ENCODE measurements at places on chromosomes 11 and 22.
A peak's percentile ranks its signal among the peaks of the same experiment; 100 is the strongest.

GRCh38 chr11:41431784-41432183, 27.7 kb downstream of the LRRC4C start:
- DNase-seq = no peak

GRCh38 chr11:2908130-2908529, 21.1 kb downstream of the PHLDA2 start:
- DNase-seq = no peak

DNA sequence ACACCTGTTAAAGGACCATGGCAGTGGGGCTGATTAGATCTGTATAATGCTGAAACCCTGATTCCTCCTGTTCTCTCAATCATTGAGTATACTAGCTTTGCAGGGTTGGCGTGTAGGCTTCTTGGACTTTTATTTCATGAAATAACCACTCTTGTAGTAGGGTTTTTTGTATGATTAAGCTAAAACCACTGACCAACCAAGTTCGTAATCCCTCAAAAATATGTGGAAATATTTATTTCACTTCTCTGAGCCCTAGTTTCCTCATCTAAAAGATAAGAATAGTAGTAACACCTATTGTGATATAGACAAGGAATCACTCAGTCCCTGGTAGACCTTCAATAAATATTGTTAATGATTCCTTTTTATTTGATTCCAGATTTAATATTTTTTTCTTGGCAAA, 4.2 kb downstream of the API5 start:
- DNase-seq = peak; percentile 37

GRCh38 chr11:121540627-121541026, 87.9 kb upstream of the SORL1-AS1 start:
- DNase-seq = no peak

GRCh38 chr11:57940044-57940756, 83.5 kb upstream of the OR9Q1 start:
- DNase-seq = no peak

GRCh38 chr11:27934830-27935145, 173.2 kb downstream of the KIF18A start:
- no peak for DNase-seq

- DNase-seq = no peak
These were observed 7.4 kb downstream of the ACAT1 start for GRCh38 chr11:108128772-108129171.

- peak; percentile 39 for DNase-seq
These were observed 60.8 kb upstream of the NUP50 start for GRCh38 chr22:45102896-45103420.

DNA sequence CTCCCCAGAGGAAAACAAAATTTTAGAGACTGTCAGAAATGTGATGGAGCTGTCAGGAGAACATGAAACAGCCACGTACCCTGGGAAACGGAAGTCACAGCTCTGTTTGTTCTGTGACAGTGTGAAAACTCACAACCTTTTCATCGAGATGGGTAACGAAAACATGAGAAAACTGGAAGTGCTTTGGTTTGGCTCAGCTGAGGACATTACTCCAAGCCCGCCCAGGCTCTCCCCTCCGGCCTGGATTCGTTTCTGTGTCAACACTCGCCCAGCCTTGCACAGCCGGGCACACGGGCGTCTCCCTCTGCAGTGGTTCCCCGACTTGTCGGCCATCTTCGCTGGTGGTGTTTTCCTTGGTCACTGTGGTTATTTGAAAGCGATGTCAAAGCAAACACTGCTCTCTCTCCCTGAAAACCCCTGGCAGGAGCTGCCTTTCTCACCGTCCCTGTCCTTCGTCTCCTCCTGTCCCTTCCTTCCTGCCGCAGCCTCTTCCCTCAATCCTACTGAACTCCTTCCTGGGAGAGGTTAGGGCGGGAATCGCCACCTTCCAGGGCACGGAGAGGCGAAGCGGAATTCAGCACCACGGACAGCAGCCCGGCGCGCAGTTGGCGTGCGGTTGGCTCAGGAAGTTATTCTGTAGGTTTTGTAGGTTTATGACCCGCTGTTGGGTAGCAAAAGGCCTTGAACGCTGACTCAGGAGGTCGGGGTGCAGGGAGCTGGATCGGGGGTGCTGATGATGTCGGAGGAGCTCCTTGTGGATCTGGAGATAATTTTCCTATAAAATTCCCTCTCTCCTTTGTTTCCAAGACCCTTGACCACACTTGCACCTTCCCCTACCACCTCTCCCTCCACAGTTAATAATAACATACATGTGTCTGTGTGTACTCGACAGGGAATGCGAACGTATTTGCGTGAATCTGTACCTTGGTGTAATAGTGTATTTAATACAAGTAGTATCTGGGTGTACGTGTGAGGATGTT, 13.1 kb upstream of the RPS19BP1 start:
- DNase-seq = no peak

- DNase-seq = no peak
These were observed 52.7 kb downstream of the PHF21B start for GRCh38 chr22:44956840-44957767.

GRCh38 chr11:9280655-9281301, 15.6 kb upstream of the DENND5A start:
- DNase-seq = no peak

DNA sequence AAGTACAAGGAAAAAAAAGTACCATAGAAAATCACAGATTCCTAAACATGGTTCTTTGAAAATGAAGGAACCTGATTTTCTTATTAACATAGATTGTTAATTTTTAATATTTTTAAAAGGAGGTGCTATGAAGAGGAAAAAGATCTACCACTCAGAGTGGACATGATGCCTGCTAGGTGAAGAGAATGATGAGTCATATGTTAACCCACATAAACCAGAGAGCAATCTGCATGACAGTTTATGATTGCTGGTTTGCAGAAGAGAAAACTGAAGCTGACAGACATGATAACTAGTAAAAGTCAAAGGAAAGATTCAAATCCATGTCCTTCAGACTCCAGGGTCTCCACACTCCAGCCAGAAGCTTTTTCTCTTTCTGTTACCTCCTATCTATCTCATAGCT, 1231.7 kb downstream of the LRRC4C start:
- no peak for DNase-seq

DNA sequence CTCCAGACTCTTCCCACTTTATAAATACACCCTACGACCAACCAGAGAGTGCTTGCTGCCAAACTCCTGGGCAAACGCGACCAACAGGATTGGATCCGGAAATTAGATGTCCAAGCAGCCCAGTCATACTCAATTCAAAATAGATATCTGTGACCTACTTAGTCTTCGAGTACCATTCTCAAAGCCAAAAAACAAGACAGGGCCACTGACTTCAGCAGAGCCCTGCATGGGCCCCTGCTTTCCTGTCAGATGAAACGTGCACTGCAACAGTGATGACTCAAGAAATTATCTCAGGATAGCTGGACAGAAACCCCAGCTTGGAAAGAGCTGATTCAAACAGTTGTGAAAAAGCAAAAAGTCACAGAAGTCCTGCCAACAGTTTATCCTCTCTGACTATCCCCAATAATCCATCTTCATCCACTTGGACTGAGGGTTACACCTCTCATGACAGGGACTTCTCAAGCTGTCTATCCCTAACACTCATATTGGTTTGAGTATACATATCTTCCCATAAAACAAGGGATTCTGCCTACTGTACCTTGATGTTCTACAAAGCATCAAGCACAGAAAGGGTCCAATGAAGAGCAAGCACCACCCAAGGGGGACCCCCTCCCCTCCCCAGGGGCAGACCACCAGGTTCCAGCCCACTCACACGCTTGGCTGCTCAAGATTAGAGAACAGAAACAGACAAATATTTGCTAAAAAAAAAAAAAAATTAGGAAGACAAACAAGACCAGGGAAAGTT, 17.4 kb downstream of the SMCO4 start:
- peak; percentile 82 for DNase-seq

DNA sequence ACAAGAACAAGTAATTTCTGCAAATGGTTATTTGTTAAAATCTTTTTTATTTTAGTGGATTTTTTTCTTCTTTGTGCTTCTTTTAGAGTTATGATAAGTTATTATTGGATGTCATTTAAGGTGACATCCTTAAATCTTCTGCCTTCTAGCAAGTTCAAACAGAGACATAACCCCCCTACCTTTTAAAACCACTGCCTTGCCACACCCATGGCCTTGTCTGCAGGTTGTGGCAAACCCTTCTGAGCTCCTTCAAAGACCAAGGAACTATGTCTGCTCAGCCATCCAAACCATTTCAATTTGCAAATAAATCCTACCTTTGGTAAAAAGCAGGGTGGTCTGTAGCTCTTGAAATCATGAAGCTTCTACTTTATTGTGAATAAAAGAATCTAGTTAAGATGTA, 241.6 kb downstream of the FAM76B start:
- DNase-seq = no peak

DNA sequence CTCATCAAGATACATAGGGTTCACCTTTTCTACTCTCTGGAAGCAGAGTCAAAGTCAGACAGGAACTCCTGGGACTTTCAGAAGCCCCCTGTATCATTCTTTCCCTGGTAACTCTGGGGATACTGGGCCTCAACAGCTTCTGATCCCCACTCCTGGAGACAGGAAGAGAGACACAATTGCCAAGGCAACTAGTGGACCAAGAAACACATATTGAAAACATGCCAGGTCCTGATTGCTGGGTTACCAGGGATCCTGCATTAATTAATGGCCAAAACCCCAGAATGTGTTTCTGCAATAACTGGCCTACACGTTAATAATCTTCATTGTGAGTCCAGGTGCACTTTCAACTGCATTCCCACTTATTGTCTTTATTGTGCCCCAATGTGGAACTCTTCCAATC, 260.8 kb upstream of the POU2AF2 start:
- no peak for DNase-seq

- no peak for DNase-seq
These were observed 19.0 kb upstream of the TP53AIP1 start for GRCh38 chr11:128961645-128962044.

DNA sequence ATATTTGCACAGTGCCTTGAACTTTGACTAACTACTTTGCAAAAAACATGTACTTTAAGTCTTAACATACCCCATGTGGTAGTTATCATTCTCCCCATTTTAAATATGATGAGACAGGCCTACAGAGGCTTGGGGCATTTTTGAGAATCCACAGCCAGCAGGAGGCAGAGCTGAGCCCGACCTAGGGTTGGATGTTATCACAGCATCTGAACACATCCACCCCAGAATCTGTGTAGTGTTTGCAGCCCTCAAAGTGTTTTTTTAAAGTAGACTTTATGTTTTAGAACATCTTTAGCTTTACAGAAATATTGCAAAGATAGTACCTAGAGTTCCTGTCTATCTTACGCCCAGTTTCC, 17.6 kb downstream of the OTOG start:
- no peak for DNase-seq

GRCh38 chr11:86949995-86950660, 5.1 kb downstream of the FZD4 start:
- DNase-seq = no peak

- peak; percentile 98 for DNase-seq
These were observed 24.3 kb upstream of the ADA2 start for GRCh38 chr22:17243524-17243923.

GRCh38 chr22:31474743-31475142, 14.9 kb downstream of the EIF4ENIF1 start:
- DNase-seq = no peak

GRCh38 chr22:46234969-46235368, 15.1 kb downstream of the CDPF1 start:
- DNase-seq = no peak

GRCh38 chr11:86180851-86181250, 63.7 kb upstream of the EED start:
- no peak for DNase-seq

GRCh38 chr11:33222052-33222750, 35.0 kb upstream of the HIPK3 start:
- peak; percentile 51 for DNase-seq

GRCh38 chr11:44404301-44404700, 94.4 kb upstream of the ALX4 start:
- DNase-seq = no peak

DNA sequence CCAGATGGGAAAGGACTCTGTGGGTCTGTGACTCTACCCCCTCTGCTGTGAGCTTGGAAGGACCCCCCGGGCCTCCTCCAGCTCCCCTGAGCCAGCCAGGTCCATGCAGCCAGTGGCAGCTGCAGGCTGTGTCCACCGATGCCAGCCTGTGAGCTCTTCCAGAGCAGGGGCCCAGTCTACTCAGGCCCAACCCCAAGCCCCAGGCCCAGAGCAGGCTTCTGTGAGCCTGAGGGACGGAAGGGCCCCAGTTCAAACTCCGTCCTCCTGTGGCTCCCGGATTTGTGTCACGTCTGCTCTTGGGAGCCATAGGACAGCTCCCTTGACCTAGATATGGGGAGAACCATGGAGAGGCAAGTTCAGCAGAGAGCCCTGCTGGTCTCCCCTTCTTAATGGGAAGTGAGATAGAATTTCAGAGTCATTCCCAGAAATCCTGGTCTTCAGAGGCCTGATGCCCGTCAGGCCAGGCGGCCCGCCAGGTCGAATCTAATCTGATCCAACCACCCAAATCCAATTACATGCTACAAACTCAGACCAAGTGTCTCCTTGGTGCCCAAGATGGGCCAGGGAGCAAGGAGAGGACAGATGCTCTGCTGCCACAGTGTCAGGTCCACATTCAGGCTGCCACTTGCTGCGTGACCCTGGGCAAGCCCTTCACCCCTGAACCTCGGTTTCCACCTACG, 75.1 kb downstream of the SCUBE1 start:
- no peak for DNase-seq

GRCh38 chr11:128424851-128425285, 162.5 kb downstream of the ETS1 start:
- DNase-seq = no peak

- DNase-seq = no peak
These were observed 44.3 kb upstream of the NNMT start for GRCh38 chr11:114251815-114252337.

GRCh38 chr22:33073989-33074418, 15.8 kb upstream of the SYN3 start:
- DNase-seq = no peak

GRCh38 chr11:64126796-64127195, 39.1 kb downstream of the MACROD1 start:
- no peak for DNase-seq

DNA sequence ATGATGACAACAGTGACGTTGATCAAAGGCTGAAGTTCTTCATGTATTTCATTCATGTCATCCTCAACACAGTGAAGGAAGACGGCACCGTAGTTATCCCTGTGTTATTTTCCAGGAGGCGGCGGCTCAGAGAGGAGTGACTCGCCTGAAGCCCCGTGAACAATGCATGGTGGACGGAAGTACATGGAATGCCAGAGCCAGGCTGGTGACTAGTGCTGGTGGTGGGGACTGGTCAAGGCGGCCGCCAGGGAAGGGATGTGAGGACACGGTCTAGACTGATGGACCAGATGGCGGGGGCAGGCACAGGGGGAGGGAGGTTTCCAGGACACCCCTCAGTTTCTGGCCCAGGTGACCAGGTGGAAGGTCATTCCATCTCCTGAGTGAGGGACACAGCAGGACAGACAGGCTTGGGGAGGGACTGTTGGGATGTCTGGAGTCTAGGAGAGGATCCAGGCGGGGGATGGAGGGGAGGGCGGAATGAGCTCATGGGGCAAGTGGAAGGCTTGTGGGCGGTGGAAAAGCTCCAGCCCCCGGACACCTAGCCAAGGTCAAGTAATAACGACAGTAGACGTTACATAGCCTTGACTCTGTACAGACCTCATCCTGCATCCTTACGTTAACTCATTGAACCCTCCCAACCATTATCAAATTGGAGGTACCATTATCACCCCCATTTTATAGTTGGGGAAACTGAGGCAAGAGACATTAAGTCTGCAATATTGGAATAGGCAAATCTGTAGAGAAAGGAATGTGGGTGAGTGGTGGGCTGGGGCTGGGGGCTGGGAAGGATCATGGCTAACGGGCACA, 16.0 kb upstream of the PICK1 start:
- DNase-seq = no peak
